ENCODE measurements at places on chromosomes 13 and 19.

- no peak for DNase-seq
Observed at GRCh38 chr13:27053210-27053884, 118.3 kb downstream of the USP12 start.

GRCh38 chr19:57473646-57474045, 3.7 kb downstream of the ZNF772 start:
- DNase-seq = no peak

GRCh38 chr13:74646091-74646490, 511.9 kb upstream of the KLF12 start:
- DNase-seq = no peak

DNA sequence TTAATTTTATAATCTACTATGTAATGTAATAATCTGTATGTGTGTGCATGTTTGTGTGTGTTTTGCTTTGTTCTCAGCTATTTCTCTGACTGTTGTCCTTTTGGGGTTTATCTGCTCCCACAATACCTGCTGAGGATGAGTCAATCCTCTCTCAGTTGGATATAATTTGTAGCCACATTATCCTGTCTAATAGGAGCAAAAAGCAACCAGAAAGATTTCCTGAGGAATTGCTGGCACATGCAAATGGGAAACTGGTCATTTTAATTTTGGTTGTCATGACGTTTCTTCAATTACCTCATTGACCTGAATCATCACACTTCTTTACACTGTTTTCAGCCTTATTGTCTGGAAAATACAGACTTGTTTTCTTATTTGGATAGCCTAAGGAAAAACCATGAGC, 488.4 kb downstream of the KLF5 start:
- DNase-seq = no peak

DNA sequence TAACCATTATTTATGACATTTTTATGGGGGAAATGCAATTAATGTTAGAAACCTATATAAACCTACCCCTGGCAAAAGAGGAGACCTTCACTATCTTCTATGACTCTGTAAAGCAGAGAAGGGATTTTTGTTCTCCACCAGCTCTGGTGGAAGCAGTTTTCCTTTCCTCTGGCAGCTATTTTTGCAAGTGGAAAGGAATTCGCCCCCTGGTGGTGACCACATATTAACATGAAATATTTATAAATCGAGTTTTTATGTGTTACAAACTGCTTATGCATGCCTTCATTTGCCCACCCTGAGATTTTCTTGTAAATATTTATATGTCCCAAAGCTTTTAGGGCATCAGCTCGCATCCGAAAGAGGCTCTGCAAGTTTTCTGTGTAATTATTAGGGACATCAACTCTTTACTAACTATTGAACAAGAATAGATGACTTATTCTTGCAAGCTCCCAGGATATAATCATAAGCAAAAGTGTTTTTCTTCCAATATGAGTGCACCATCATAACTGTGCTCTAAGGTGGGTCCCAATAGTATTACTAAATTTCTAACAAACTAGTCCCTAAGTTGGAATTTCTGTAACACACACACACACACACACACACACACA, 62.4 kb downstream of the SERTM1 start:
- DNase-seq = no peak

DNA sequence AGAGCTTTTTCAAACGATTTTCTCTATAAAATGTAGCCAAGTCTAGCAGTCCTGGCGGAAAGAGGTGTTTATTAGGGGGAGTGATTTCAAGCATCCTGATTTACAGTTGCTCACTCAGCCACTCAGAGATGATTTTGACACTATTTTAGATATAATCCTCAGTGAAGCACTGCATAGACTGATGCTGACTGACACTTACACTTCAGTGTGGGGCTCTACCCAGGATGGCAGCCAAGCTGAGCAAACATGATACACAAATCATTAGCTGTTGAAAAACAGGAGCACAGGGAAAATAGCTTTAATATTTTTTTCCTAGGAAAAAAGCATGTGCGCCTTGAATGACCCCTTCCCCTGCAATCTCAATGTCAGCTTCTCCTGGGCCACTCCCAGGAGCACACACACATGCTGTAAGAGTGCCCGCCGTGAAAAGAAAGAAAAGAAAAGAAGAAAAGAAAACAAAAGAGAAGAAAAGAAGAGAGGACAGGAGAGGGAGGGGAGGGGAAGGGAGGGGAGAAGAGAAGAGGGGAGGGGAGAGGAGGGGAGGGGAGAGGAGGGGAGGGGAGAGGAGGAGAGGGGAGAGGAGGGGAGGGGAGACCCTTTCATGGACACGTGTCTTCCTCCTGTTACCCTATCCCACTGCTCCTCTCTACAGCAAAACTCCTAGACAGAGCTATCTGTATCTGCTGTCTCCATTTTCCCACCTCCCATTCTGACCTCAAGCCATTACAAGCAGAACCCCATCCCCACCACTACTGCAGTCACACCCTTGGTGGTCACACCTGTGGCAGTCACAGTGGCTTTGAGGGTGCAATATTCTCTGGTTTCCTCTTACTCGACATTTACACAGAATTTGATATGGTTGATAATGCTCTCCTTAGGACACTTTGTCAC, 36.4 kb downstream of the RCBTB2 start:
- DNase-seq = no peak

DNA sequence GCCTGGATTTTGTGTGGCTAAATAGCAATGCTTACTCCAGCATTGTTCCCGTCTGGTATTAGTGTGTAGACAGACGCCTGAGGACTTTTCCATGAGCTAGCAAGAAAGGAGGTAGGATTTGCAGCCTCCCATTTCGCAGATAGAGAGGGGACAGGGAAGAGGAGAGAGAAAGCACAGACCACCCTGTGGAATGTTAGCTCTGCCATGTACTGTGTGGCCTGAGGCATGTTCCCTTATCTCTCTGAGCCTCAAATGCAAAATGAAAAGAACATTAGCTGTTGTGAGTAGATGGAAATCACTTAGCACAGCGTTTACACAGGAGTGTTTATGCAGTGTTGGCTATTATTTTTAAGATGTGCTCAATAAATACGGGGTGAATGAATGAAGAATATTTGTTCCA, 45.5 kb downstream of the OLFM4 start:
- DNase-seq = no peak

DNA sequence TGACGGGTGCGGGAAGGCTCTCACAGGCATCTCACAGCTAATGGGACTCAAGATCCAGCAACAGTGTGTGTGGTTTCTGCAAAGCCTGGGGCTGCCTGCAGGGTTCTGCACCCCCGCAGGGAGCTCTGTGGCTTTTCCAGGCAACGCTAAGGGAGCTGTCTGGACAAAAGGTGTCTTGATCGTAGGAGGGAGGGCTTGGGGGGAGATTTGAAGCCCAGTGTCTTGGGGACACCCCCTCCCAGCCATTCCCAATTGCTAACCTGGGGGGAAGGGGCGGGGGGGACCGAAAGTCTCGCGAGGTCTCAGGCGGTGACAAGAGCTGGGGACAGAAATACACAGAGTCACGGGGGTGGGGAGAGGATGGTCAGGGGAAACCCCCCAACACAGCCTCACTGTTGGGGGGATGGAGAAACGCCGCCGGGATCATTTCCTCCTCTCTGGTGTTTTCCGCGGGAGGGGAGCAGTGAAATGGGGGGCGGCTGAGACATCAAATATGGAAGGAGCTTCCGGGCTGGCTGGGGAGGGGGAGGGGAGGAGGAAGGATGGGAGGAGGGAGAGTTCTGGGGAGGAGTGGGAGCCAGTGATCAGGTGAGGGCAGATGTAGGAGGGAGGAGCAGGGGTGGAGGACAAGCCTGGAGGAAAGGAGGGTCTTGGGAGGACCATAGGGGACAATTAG, 13.3 kb downstream of the KCNC3 start:
- no peak for DNase-seq

- peak; percentile 77 for DNase-seq
Observed at GRCh38 chr13:73913751-73914518, 220.3 kb downstream of the KLF12 start.

DNA sequence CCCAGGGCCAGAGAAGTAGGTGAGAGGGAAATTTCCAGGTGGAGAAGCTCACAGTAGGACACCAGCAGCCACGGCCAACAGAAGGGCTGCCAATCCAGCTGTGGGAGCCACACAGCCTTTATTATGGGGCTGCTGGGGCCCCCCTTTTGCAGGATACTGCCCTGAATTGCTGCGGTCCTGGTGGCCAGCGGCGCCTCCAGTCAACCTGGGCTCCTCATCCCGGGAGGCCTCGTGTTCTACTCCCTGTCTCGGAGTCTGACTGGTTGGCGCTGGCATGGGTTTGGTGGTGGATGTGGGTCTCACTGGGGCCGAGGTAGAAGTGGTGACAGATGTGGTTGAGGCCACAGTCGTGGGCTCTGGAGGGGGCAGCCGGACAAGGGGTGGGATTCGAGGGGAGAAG, 4.1 kb downstream of the LYPD3 start:
- DNase-seq = no peak
